ENCODE measurements at places on chromosomes 7 and 10.

GRCh38 chr7:45643630-45644029 lies 69.5 kb downstream of the ADCY1 start:
- no peaks in the 10 kb centered on the region for H3K36me3 ChIP-seq
- no peak overlapping the region for H3K27ac ChIP-seq
- DNase-seq, result no peak
- H3K27me3 ChIP-seq, result no peaks in the 10 kb centered on the region

DNA sequence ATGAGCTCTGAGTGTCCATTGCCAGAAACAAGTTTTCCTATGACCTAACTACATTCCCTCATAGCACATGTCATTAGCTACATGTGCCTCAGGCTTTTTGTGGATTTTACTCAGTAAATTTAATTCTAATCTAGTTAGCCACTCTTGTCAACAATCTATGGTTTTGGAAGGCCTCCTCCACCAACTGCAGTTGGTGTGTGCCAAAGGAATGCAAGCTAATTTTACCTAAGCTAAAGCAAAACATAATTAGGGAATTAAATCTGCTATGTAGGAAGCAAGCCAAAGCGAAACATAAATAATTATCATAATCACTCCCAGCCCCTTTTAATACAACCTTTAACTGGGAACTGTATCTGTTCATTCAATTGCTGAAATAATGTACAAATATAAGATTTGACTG lies 3.5 kb upstream of the CTTNBP2 start:
- H3K27me3 ChIP-seq, result peaks cover 45% of the 10 kb centered on the region
- H3K36me3 ChIP-seq, result no peaks in the 10 kb centered on the region
- DNase-seq, result no peak

DNA sequence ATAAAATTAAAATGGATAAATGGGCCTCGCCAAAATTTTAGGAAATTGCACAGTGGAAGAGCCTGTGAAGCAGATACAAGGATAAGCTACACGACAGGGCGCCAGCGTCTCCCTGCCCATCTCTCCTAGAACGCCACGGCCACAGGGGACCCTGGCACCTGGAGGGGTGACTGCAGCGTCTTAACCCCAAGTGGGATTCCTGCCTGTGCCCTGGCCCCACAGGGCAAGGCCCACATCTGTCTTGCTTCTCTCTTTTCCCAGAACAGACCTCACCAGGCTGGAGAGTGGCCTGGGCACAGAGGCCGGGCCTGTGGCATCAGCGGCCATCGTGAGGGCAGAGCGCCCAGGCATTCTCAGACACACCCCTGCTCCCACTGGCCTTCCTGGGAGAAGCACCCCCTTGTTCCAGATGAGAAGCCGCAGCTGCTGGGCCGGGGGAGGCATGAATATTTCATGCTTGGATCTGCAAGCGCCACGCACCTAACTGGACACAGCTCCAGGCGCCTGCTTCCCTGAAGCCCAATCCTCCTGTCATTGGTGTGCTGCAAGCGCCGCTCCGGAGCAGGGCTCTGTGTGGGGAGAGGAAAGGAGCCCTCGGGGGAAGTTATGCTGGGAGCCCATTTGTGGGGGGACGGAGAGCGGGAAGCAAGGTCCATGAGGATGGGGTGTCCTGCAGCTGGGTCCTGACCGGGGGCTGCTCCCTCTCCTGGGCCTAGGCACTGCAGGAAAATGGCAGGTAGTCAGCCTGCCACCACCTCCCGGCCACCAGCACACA lies 153.5 kb downstream of the ELFN1 start:
- H3K27ac ChIP-seq, result no peak overlapping the region
- H3K27me3 ChIP-seq, result no peaks in the 10 kb centered on the region
- H3K4me3 ChIP-seq, result no peak overlapping the region
- peaks cover 3% of the 10 kb centered on the region for H3K36me3 ChIP-seq
- DNase-seq, result no peak

GRCh38 chr7:113179313-113179712 lies 61.0 kb upstream of the SMIM30 start:
- DNase-seq, result no peak
- no peaks in the 10 kb centered on the region for H3K4me1 ChIP-seq
- H3K36me3 ChIP-seq, result no peaks in the 10 kb centered on the region
- no peak overlapping the region for H3K4me3 ChIP-seq

DNA sequence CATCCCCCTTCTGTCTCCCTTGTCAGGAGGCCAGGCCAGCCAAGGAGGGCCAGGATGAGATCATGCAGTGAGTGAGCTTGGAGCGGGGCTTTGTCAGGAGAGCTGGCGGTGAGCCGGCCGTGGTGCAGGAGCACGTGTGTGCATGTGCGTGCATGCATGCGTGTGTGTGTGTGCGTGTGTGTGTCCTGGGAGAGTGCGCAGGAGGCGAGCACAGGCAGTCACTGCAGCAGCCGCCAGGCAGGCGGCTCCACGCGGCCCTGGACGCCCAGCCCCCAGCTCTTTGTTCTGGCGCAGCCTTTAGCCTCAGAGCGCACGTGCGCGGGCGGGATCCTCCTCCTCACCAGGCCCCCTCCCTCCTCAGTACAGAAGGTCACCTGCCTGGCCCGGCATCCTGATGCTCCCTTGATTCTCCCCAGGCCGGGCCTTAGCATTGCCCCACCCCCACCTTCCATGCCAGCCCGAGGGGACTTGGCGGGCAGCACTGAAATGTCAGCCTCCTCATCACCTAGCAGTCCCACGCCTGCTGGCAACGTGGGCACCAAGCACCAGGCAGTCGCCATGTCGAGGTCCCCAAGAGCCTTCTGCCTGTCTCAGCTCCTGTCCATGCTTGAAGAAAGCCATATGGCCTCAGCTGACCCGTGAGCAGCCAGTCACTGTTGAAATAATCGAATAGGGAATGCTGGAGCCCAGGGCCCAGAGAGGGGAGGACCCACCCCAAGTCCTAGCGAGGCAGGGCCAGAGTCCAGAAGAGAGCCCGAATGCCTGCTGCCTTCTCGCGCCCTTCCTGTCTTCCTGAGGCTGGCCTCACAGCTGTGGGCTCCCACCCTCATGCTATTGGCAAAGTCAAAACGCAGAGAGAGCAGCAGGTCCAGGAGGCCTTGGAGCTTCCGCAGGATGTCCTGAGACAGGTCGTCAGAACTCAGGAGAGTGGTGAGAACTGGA lies 125.9 kb upstream of the PPIF start:
- H3K4me3 ChIP-seq, result no peak overlapping the region
- no peaks in the 10 kb centered on the region for H3K4me1 ChIP-seq
- H3K36me3 ChIP-seq, result peaks cover 5% of the 10 kb centered on the region
- H3K27me3 ChIP-seq, result no peaks in the 10 kb centered on the region

GRCh38 chr10:3775696-3776551 lies 9.1 kb downstream of the KLF6 start:
- no peaks in the 10 kb centered on the region for H3K27me3 ChIP-seq
- peak overlapping the region; percentile 42 for H3K4me3 ChIP-seq
- peak; percentile 44 for DNase-seq
- peak overlapping the region; percentile 98 for H3K27ac ChIP-seq
- H3K4me1 ChIP-seq, result peaks cover 65% of the 10 kb centered on the region

DNA sequence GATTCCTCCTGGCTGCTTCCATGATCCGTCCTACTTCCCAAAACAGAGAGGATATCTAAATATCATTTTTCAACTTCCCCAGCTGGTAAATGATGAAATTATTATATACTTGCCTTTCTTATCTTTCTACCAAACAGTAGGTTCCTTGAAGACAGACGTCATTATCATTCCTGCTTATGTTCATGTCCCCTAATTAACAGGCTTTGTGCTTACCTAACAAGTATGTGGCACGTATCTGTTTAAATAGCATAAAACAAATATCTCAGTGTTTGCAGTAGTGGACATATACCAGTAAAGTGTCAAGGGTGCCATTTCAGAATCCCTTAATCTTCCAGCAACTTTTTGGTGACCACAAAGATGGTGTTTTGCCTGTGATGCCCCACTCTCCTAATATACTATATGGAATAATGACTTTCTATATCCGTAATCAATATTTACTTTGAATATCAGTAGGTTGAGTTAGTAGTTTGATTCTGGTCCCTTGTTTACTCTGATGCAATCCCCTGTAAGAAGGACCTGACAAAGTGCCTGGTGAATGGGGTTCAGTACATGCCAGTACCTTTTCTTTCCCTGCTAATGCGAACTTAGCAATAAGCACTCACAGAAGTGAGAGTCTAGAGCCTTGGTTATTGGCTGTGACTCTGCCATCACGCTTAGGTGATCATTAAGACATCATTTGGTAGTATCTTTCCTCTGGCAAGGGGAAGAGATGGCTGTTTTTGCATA lies 124.4 kb downstream of the ITIH5 start:
- no peaks in the 10 kb centered on the region for H3K27me3 ChIP-seq
- H3K4me3 ChIP-seq, result no peak overlapping the region
- H3K4me1 ChIP-seq, result peaks cover 15% of the 10 kb centered on the region
- peaks cover 4% of the 10 kb centered on the region for H3K36me3 ChIP-seq
- no peak overlapping the region for H3K27ac ChIP-seq
- no peak for DNase-seq
